ENCODE measurements at places on chromosomes 6 and 20.

GRCh38 chr20:59673288-59673997, 69.1 kb downstream of the PHACTR3 start:
- DNase-seq: no peak

- DNase-seq: no peak
Measured at GRCh38 chr6:43996618-43997344, 130.5 kb downstream of the MRPL14 start.

DNA sequence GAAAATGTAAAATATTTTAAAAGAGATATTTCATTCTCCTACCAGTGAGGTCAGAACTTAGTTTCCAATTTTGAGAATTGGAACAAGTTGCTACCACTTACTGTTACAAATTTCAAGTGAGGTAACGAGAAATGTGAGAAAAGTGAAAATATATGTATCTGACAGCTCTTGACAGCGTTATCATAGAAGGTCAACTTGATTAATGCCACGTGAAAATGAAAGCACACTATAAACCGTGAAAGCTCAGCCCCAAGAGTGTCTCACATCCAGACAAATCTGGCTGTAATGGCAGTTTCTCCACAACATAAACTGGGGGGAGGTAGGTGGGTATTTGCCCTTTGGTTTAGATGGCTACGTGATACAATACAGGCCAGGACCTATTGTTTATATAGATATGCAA, 13.9 kb downstream of the HDGFL1 start:
- DNase-seq: no peak

DNA sequence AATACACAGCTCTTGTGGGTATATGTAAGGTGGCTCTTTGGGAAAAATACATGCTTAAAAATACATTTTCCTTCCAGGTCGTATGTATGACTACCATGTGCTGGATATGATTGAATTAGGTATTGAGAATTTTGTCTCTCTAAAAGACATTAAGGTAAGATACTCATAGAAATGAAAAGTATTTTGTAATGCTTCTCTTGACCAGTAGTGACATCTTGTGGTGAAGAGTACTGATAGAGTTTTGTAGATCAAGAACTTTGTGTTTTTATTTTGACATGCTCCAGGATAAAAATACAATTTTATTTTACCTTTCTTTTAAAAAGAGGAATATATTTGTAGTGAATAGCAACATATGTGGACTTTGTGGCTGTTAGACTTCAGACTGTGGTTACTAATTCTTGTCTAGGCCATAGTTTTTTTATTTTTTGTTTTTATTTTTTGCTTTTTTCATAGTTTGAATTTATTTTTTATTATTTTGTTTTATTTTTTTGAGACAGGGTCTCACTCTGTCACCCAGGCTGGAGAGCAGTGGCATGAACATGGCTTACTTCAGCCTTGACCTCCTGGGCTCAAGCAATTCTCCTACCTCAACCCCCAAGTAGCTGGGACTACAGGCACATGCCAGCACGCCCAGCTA, 17.9 kb downstream of the RPF2 start:
- DNase-seq: peak; percentile 62

DNA sequence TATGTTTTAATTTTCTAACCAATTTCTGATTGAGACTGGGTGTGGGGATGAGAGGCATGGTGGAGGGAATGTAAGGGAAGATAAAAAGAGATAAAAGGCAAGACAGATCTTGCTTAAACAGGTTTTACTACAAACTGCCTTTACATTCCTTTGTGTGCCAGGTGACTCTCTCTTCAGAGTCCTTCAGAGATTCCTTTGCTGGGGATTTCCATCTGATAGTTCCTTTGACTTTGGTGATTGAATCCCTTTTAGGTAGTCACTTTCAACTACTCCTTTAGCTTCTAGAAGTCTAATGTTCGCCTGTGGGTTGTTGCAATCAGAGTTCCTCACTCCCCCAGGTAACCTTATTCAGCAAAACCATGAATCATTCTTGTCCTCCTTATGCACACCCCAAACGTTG, 283.3 kb upstream of the MANEA start:
- DNase-seq: no peak

GRCh38 chr6:54981647-54982046, 135.1 kb downstream of the FAM83B start:
- no peak for DNase-seq

DNA sequence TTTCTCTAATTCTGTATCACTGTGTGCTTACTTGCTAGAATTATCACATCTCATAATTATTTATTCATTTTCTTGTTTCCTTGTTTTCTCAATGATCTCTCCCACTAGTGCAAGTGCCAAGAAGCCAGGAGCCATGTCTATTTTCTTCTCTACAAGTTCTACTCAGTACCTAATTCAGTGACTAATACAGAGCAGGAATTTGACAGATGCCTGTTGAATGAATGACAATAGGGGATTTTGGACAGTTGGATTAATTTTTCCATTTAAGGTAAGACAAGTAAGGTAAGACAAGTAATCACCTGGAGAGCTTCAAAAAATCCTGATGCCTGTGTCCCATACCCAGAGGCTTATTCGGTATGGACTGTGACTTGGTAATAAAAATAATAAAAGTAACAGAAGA, 81.0 kb downstream of the EDN1 start:
- no peak for DNase-seq

DNA sequence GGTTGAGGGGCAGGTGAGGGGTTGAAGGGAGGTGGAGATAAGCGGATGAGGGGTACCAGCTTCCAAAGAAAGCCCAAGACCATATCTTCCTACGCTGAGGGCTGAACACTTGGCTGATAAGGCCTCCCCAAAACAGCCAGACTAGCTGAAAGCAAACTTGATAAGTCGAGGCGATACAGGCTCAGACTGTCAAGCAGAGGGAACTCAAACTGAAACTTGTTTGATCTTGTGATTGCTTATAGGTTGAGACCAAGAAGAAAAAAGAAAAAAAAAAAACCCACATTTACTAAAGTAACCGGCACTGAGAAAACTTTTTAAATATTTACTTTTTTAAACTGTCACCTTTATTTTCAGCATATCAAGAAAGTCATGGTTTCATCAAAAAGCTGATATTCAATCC, 73.6 kb downstream of the TRERF1 start:
- no peak for DNase-seq

DNA sequence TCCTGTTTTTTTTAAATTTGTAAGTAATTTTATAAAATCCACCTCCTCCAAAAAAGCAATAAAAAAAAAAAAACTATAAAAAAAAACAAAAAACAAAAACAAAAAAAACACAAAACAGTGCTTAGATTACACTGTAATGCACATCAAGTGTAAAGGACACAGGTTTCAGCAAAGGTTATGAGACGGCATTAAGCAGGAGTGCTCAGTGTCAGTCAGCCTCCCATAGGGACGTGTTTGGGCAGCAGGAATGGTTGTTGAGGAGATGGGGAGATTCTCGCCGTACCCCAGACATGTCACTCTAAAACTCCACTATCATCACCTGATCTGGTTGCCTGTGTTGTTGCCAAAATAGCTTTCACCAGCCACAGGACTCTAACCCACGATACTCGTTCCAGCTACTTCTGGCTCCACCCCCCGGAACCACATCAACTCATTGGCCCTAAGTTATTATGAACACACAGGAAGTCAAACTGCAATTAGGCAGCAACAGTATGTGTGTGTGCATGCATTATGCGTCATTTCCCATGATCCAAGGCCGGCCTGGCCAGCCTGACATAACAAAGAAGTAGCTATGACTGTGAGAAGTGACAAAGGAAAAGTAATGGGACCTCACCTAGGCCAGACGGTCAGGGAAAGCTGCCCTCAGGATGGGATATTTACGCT, 28.7 kb downstream of the ECT2L start:
- DNase-seq: no peak

GRCh38 chr6:5850848-5851255, 155.9 kb downstream of the NRN1 start:
- DNase-seq: no peak

DNA sequence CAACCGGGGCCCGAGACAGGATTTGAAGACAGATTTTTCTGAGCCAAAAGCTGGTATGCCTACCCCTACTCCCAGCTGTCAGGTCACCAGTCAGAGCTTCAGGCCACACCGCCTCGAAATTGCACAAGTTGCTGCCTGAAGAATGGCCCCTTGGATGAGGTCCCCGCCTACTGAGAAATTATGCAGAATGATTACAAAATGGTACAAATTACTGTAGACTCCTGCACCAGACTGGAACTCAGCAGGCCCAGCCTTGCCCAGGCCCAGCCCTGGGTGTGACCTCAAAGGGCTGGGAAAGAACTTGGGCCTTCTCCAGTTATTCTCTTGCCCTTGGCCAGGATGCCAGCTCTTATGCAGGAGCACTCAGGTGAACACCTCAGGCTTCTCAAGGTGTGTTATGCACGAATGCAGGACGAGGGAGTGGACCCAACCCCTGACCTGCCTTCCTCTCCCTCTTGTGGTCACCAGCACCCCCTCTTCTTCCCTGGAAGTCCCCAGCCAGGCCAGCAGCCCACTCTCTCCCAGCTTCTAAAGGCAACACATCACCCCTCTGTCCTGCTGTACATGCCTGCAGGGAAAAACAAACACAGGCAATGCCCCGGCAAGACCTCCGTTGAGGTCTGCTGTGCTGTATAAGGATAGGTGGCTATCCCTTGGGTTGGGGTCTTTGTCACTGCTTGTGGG, 88.7 kb upstream of the NAA20 start:
- no peak for DNase-seq

DNA sequence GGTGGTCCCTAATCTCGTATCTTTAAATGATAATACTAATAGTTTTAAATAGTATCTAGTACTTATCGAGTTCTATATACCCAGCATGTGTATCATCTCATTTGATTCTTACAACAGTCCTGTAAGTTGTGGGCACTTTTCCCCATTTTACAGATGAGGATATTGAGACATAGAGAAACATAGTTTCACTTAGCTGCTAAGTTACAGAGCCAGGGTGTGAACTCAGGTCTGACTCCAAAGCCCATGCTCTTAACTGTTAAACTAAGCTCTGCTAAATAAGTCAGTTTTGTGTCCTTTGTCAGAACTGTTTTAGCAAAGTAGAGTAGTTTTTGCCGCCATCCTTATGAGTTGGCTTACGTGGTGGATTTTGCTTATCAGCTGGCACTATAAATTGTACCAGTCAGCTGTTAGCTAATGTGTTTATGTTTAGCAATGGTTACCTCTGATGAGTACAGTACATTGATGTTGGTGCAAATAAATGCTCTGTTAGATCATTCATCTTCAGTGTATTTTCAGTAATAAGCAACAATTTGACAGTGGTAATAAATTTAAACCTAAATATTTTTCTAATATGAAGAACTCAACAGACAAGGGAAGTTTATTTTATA, 12.1 kb downstream of the OGFRL1 start:
- DNase-seq: no peak

GRCh38 chr6:169604076-169604475, 97.8 kb downstream of the WDR27 start:
- no peak for DNase-seq

DNA sequence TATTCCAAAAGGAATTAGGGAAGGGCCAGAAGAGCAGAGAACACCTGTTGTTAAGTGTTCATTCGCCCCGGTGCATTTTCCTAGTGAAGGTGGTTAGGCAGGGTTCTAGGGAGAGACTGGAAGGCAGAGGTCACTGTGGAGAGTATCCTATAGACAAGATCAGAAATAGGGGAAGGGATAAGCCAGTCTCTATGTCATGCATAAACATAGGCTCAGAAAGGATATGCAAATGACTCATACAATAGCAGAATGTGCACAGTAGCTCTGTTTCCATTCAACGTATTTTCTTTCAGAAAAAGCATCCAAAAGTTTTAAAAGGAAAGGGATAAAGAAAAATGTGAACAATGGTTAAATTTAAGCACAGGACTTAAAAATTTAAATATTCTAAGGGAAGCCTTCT, 47.4 kb downstream of the BMP6 start:
- DNase-seq: no peak

- DNase-seq: no peak
Measured at GRCh38 chr6:90194371-90194841, 102.2 kb downstream of the BACH2 start.

DNA sequence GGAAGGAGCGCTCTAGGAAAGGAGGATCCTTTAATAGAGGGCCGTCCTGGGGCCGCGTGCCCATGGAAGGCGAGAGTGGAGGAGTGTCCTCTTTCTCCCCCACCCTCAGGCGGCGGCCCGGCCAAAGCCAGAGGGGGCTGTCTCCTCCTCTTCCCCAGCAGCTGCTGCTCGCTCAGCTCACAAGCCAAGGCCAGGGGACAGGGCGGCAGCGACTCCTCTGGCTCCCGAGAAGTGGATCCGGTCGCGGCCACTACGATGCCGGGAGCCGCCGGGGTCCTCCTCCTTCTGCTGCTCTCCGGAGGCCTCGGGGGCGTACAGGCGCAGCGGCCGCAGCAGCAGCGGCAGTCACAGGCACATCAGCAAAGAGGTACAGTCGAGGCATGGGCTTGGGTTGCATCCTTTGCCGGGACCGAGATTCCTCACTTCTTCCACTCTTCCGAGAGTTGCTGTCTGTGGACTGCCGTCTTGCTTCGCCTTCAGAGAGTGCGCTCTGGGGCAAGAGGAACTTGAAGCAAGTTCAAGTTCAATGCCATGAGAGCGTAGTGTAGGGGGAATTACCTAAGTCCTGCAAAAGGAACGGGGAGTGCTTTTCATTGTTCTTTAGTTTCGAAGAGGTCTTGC, at the start of gene LAMA2:
Gene LAMA2 (plus strand): TSS at position 148 of the 621 bp plus-strand sequence. CDS start 108 bp downstream, at position 256.
- DNase-seq: no peak

GRCh38 chr20:51388227-51388626, 154.3 kb downstream of the NFATC2 start:
- DNase-seq: no peak

DNA sequence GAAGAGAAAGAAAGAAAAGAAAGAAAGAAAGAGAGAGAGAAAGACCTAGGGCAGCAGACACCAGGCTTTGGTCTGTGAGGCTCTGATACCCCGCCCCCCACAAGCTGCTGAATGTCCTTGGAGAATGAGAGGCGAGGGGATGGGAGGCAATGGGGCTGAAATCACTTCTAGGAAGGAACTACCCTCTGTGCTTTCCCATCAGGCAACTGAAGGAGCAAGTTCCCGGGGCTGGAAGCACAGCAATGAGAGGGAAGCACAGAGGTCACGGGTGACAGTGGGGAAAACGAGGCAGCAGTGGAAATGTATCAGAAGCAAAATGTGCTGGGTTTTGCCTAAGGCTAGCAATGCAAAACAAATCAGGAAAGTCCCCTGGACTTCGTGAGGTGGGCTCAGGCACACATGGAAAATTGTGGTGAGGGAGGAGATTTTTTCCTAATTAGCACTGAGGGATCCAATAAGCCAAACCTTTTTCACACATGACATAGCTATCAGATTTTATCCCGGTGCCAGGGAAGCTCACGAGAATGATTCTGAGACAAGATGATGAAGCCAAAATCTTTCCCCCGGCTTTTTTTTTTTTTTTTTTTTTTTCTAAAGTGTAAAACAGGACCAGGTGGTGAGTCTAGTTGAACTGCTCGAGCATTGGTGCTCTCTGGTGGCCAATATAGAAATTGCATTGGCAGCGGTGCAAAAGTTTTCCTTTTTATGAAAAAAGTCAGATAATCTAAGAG, 16.8 kb upstream of the ARFGEF2 start:
- peak; percentile 87 for DNase-seq

GRCh38 chr6:80376411-80376810, 269.9 kb downstream of the BCKDHB start:
- DNase-seq: no peak

DNA sequence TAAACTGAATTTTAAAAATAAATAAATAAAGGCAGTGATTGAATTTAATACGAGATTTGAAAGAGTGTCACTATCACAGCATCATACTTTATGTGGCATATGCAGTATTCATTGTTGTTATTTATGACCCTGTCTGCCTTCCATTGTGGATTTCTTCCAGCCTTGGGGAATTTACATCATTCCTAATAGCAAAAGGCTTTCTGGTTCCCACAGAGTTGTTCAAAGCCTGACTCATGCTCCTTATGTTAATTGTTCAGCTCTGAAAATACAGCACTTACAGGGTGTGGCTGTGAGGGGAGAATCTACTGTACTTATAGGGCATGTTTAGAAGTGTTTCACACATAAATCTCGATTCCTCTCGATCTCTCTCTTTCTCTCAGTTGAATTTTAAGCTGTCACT, 54.4 kb downstream of the JAG1 start:
- no peak for DNase-seq

Data from NAMALWA (cell line).